ENCODE measurements at places on chromosomes 5 and 9.

DNA sequence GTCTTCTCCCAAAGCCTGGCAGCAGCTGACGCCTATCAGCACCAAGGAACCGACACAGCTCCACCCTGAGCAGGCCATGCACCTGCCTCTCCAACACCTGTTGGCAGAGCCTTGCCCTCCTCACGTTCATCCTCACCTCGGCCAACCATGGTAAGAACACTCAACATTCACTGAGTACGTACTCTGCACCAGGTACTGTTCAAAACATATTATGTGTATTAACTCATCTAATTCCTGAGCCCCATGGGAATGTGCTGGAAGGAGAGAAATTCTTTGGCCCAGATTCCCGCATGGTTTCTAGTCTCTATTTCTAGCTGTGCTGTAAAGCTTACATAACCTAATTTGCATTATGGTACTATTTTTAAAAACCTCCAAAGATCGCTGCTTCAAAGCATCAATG, 86.1 kb downstream of the GPR21 start:
- H3K4me1 ChIP-seq: peaks cover 17% of the 10 kb centered on the region
- no peak overlapping the region for H3K4me3 ChIP-seq
- DNase-seq: no peak

DNA sequence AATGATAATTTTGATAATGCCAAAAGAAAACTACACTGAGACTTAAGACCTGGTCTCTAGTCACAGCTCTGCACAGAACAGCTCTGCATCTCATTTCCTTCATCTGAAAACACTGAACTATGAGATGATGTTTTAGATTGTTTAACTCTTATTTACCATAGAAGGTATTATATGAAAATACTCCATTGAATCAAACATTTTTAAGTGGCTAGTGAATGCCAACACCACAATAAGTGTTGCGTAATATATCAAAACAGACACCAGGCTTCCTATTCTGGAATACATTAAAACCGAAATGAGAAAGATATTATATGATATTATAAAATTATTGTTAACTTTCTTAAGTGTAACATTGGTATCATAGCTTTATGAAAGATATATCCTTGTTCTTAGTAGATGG, 14.6 kb downstream of the CETN3 start:
- H3K36me3 ChIP-seq: peaks cover 20% of the 10 kb centered on the region
- H3K4me3 ChIP-seq: no peak overlapping the region
- H3K27me3 ChIP-seq: no peaks in the 10 kb centered on the region
- H3K4me1 ChIP-seq: peaks cover 11% of the 10 kb centered on the region
- DNase-seq: no peak

DNA sequence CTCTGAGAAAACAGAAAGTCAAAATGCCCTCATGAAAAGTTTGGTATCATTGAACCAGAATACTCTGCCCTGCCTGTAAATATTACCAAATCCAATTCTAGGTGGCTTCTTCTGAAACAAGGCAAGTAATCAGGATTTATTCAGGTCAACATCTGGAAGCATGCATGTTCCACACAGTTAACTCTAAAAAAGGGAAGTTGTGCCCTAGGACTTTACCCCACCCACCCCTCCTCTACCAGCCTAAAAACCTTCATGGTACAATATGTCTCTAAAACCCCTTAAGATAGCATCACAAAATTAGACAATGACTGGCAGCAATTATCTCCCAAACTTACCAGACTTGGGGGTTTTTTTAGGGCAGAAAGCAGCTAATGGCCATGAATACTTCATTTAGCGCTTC, 414.8 kb upstream of the SLC30A5 start:
- no peak overlapping the region for H3K27ac ChIP-seq
- no peak for DNase-seq
- H3K4me3 ChIP-seq: no peak overlapping the region
- peaks cover 3% of the 10 kb centered on the region for H3K27me3 ChIP-seq

DNA sequence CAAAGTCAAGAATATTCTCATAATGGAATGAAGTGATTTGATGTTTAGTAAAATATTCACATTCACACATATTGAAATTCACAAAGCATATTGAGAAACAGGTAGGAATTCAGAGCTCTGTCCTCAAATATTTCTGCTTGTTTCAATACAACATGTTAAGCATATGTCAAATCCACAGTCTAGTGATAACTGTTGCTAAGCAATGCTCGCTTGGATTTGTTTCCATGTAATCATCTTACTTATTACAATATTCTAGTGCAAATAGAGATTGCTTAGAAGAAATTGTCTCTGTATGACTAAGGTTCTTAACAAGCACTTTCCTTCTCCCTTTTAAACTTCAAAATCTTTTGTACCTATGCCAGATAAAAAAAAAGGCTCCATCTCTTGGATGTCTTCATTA, 995.7 kb downstream of the CDH18 start:
- H3K36me3 ChIP-seq: no peaks in the 10 kb centered on the region
- H3K4me3 ChIP-seq: no peak overlapping the region
- H3K27ac ChIP-seq: no peak overlapping the region
- peaks cover 10% of the 10 kb centered on the region for H3K4me1 ChIP-seq
- DNase-seq: no peak
- no peaks in the 10 kb centered on the region for H3K27me3 ChIP-seq

DNA sequence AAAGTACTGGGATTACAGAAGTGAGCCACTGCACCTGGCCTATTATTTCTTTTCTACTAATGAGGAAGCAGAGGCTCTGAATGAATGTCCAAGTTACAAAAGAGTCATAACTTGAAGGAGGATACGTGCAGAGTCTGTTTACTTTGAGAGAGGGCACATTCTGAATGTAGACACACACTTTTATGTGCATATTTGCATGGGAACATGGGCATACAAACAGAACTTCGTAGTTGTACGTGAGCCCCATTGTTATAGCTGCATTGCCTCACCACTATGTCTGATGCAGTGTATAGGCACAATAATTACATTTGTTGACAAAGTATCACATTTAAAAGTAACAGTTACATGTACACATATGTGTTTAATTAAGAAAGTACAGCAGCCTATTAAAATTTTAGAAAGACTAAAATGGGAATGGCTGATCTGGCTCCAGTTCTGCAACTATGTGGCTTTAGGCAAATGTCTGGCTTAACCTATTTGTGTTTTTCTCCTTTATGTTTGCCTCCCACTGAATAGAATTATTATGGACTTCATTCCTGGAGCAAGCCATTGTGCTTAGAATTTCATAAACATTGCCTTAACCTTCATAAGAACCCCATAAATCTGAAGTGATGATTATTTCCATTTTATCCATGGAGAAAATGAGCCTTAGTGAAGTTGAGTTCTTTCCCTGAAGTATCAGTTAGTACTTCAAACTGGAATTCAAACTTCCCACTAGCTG, 3.0 kb upstream of the DPYSL3 start:
- no peaks in the 10 kb centered on the region for H3K36me3 ChIP-seq
- peaks cover 12% of the 10 kb centered on the region for H3K4me1 ChIP-seq
- no peak for DNase-seq
- no peak overlapping the region for H3K4me3 ChIP-seq

Measured in progenitor cell of endocrine pancreas (in vitro differentiated cells).